ENCODE measurements at places on chromosomes 1 and 21.

DNA sequence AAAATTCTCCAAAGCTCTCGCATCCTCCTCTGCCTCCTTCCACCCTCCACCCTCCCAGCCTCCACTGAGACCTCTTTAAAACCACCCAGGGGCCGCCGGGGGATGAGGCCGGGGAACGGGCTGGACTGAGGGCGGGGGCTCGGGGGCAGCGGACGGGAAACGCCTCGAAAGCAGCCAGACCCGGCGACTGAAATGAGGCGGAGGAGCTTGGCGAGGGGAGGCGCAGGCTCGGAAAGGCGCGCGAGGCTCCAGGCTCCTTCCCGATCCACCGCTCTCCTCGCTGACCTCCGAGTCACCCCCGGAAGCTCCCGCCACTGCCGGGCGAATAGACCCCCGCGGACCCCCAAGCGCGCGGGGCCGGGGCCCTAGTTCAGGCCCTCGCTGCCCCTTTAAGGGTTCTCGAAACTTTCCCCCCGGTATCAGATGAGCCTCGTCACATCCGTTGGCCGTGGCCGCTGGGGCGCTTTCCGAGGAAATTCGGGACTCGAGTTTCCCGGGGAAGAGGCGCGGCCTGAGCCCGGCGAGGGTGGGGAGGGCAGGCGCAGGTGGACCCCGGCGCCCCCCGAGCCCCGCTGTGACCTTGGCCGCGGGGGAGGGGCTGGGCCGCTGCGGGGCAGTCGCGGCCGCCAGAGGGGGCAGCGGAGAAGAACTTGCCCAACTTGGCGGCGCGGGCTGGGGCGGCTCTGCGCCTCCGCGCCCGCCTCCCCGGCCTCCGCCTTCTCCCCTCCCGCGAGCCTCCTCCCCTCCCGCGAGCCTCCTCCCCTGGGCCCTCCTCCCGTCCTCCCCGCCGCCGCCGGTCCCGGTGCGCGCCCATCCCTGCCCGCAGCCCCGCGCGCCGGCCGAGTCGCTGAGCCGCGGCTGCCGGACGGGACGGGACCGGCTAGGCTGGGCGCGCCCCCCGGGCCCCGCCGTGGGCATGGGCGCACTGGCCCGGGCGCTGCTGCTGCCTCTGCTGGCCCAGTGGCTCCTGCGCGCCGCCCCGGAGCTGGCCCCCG lies at the start of gene BACE2:
BACE2 (plus strand) TSS at position 813 of the 995 bp plus-strand sequence; CDS start at position 917, 104 bp downstream.
- peak; percentile 96 for DNase-seq

DNA sequence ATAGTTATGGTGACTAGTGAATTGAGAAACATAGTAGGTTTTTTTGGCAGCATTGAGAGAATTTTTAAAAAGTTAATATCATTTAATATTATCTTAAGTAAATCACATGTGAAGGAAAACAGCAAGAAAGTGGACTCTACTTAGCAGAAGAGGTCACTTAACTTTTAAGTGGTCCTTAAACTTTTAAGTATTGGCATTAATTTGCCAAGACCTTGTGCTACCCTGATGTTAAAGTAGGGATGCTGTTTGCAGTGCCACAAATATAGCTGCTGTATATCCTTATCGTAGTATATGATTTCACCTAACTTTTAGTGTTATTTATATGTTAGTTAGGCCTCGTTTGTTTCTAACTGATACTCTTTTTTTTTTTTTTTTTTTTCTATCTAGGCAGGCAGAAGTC lies 40.2 kb downstream of the SMG7 start:
- DNase-seq, result no peak

DNA sequence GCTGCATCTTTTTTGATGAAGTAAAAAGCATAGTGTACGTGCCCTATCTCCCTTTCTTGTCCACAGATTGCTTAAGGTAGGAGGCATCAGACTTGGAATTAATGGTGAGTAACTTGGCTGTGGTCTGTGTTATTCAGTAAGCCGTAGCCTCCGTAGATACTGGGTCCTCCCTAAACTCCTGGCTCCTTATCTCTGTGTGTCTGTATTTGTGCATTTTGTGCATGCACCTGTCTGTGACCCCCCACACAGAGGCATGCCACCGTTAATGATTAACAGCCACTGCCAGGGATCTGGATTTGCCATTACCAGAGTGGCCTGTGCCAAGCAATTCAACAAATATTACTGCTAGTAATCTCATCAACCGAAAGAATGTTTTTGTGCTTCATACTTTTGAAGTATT lies 31.9 kb downstream of the MAP3K21 start:
- no peak for DNase-seq

GRCh38 chr1:170146720-170147263 lies 1.0 kb downstream of the NTMT2 start:
- DNase-seq, result no peak

DNA sequence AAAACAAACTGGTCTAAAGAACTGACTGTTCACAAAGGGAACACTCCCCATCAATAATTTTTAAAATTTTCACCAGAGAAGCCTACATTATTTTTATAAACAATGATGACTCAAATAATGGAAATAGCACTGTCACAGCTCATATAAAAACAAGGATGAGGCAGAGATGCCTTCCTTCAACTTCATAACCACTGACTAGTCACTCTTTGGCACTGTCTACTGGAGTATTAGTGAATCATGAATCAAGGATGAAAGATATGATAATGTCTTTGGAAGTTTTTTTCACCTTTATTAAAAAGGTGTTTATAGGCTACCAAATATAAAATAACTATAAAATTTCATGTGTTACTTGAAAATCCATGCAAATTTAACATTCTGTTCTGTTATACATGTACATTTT lies 316.9 kb downstream of the VAV3 start:
- peak; percentile 68 for DNase-seq

GRCh38 chr1:168794057-168794456 lies 65.1 kb upstream of the DPT start:
- DNase-seq, result no peak

DNA sequence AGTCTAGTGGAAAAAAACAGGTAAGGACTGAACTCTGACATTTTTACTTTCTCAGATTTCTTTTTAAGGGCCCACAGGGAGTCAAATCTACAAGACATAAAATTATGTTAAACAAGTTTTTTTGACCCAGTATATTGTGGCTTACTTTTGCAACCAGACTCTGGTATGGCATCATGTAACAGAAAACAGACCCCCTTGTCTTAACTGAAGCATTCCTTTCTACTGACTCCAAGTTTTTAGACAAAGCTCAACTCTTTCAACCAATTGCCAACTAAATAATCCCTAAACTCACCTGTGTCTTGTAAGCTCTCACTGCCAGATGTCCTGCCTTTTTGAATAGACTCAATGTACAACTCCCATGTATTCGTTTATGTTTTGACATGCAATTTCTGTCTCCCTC lies 64.3 kb downstream of the FASLG start:
- no peak for DNase-seq

Data from GM03348 (cell line).